ENCODE measurements at places on chromosomes 6 and 20.

- DNase-seq: no peak
These were observed 77.8 kb downstream of the STMND1 start for GRCh38 chr6:17179530-17180073.

- no peak for DNase-seq
These were observed 150.0 kb upstream of the AHI1 start for GRCh38 chr6:135647521-135647920.

DNA sequence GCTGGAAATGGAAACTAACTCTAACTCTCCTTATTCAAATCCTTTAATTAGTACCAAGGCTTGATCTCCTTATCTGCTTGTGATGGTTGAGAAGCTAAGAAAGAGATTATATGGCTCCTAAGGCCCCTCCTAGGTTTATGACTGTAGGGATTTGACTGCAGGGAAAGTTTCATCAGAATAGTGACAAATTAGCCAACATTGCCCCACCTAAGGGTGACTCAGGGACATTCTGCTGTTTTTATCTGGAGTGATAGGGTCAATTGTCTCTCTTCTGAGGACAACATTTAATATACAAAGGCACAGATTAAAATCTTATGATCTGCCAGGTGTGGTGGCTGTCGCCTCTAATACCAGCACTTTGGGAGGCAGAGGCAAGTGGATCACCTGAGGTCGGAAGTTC is 138.1 kb upstream of the MARCKS start:
- DNase-seq: no peak

DNA sequence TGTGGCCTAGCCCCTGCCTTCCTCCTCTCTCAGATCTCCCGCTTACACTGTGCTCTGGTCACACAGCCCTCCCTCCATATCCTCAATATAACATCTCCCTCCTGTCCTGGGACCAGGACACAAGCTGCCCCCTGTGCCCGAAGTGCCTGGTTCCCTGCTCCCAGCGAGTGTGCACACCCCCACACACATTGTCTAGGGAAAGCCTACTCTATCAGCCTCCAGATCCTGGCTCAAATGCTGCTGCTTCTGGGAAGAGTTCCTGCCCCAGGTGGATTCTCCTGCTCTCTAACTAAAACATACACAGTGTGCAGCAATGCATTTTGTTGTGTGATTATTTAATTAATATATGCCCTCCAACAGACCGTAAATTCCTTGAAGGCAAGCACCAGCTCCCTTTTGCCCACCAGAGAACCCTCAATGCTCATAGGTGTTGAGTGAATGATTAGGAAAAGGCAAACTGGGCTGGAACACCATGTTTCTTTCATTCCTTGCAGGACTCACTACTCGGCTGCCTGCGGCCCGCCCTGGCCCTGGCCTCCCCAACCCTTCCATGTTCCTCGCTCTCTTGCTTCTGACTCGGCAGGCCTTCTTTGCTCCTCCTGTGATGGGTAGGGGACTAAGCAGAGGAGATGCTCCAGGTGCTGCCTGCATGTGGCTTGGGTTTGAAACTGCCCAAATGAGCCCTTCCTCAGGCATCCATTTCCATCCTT is 194.6 kb downstream of the ZDHHC14 start:
- DNase-seq: no peak

DNA sequence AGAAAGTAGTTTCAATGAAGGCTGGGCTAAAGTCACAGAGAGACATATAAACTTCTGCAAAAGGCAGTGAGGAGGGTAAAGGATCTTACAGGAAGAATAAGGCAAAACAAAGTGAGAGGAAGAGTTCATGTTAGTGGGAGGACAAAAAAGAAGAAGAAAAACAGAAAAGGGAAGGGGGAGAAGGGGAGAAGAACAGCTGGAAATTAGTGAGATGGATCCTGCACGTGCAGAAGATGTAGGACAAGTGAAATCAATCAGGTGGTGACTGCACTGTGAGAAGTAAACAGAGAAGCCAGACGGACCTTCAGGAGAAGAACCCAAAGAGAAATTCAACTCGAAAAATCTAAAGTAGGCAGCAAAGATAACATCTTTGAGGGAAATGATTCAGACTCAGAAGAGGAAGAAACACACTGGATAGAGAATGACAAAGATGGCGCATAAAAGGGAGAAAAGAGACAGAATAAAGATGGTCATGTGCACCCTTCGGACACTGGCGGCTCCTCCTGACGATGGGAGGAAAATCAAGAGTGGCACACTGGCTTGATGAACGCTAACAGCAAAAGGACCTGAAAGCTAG is 105.9 kb downstream of the MYB start:
- no peak for DNase-seq

Measured in stimulated activated CD4-positive, alpha-beta T cell treated with anti-CD3 and anti-CD28 coated beads, Interleukin-1b, Interleukin-23, amount 100 ng/mL, for 1 hour (primary cell).